ENCODE measurements at places on chromosomes 3 and 15.

- no peak for DNase-seq
Observed at GRCh38 chr3:157594413-157594812, 91.2 kb upstream of the VEPH1 start.

GRCh38 chr15:32944431-32944830, 226.6 kb downstream of the GREM1 start:
- no peak for DNase-seq

GRCh38 chr15:92023965-92024364, 170.5 kb downstream of the SLCO3A1 start:
- no peak for DNase-seq

GRCh38 chr15:45827275-45827674, 192.4 kb downstream of the SQOR start:
- DNase-seq, result no peak

GRCh38 chr3:189344996-189345395, 173.2 kb downstream of the TPRG1 start:
- no peak for DNase-seq

Data from iPS-NIHi11 (cell line).